ENCODE measurements at places on chromosomes 6 and 20.

- DNase-seq, result no peak
Measured at GRCh38 chr6:100987556-100987955, 106.4 kb upstream of the ASCC3 start.

GRCh38 chr20:41316051-41316450 lies 1.5 kb downstream of the ZHX3 start:
- no peak for DNase-seq

DNA sequence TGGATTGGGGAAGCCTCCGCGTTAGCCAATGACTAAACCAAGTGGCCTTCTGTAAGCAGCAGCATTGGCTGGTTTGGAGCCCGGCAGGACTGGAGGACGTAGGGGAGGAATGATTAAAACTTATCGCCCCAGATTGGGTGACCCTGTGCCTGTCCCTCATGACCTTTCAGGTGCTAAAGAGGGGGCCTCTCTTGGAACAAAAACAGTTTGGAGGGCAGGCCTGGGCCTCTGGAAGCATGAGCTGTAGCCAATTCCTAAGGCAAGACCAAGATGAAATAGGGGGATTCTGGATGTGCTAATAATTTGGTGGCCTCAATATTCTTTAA lies 1.4 kb downstream of the GMPR start:
- no peak for DNase-seq

GRCh38 chr6:52363228-52363867 lies 1.4 kb downstream of the PAQR8 start:
- DNase-seq, result no peak

GRCh38 chr6:110876170-110876773 lies 1.7 kb downstream of the AMD1 start:
- peak; percentile 51 for DNase-seq

DNA sequence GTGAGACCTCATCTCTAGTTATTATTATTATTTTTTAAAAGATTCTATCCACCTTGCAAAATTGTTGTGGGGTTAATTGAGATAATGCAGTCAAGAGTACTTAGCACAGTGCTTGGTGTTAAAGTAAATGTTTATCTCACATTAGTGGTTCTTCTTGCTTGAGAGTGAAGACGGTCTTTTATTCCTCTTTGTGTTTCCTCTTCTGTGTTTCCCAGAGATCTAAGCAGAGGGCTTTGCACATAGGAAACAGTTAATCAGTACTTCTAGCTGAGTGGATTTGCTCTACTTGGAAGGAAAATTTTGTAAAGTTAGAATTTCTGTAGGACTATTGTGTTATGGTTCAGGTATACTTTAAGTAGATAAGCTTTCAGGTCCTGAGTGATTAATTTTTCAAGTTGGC lies 3.5 kb downstream of the ARMC2 start:
- DNase-seq, result no peak

DNA sequence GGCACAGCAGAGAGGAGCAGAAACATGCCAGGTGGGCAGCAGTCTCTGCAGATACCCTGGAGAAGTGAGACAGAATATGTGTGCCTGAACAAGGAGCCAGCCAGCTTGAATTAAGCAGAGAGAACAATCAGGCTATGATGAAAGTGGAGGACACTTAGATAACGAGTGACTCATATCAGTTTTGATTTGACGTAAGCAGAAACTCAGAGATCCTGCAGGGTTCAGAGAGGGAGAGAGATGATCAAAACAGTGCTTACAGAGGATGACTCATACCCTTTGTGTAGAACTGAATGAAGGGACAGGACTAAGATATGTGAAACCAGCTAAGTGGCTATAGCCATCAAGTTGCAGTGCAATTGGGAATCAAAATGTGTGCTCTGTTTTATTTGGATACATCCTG lies 300.7 kb downstream of the TENT5A start:
- DNase-seq, result no peak

DNA sequence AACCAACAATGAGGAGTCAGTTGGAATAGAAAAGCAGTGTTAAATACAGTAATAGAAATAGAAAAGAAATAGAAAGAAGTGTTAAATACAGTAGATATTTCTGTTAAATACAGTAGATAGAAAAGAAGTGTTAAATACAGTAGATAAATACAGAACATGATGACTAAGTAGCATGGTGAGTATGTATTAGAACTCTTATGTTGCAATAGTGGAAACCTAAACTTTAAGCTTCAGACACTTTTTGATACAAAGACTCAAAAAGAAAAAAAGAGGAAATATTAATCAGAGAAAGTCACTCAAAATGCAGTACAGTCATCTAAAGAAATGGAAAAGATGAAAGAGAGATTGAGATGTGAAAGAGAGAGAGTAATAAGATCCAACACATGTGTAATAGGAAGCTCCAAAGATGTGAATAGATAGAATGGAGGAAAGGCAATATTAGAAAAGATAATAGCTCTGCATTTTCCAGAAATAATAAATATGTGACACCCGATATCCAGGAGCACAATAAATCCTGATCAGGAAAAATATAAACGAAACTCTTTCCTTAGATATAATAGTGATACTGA lies 131.5 kb upstream of the KCNK16 start:
- no peak for DNase-seq

DNA sequence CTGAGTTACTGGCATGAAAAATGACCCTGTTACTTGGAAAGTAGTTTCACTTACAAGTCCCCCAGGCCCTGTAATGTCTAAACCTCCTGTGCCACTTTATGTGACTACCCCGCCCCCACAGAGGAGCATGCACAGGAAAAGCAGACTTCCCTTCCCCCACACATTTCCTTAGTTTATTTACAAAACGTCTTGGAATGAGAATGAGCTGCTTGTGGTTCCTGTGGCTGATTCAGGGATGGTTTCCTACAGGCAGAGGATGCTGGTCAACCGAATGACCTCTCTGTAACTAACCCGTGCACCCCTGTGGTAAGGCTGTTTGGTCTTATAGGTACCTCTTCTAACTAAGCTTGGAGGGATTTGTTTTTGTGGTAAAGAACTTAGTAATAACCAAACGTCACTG lies 28.5 kb downstream of the RSPO3 start:
- no peak for DNase-seq

GRCh38 chr6:22732176-22732970 lies 163.0 kb downstream of the HDGFL1 start:
- no peak for DNase-seq
